Naive thymus-derived CD8-positive, alpha-beta T cell (primary cell): ENCODE measurements at places on chromosomes 16 and 17.

GRCh38 chr17:57552114-57552624 is 192.9 kb downstream of the CCDC182 start:
- peak; percentile 34 for DNase-seq

DNA sequence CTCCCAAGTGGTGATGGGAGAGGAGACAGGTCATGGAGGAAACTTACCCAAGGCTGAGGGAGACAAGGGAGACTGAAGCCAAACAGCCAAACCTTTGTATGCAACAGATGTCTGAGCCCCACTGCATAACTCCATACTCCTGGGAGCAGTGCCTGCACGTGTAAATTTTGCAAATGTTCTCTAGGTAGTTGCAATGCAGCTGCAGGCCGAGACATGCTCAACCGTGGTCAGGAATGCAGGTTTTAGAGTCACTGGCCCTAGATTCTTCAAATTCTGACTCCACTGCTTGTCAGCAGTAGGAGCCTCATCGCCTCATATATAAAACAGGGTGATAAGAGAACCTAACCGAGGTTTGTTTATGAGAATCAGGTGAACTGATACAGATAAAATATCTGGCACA is 11.5 kb downstream of the DYNLRB2 start:
- DNase-seq, result no peak

DNA sequence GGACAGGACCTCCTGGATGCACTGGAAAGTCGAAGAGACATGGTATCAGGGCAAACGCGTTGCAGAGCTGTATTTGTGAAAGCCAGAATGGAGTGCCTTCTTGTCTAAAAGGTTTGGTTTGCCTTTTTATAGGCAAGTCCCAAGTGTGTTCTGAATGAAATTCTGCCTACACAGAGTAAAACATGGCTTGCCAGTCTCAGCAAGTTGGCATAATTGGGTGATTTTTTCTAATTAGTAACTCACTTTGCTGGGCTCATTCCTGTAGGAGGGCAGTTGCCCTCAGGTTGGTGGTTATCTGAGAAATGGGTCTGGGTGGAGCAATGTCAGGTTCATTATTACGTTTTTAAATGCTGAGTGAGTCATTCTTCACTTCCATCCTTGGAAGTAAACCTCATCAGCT is at the start of gene KRT25:
KRT25 (minus strand) TSS at position 101 of the 400 bp plus-strand sequence; CDS start at position 41, 60 bp downstream.
- no peak for DNase-seq

DNA sequence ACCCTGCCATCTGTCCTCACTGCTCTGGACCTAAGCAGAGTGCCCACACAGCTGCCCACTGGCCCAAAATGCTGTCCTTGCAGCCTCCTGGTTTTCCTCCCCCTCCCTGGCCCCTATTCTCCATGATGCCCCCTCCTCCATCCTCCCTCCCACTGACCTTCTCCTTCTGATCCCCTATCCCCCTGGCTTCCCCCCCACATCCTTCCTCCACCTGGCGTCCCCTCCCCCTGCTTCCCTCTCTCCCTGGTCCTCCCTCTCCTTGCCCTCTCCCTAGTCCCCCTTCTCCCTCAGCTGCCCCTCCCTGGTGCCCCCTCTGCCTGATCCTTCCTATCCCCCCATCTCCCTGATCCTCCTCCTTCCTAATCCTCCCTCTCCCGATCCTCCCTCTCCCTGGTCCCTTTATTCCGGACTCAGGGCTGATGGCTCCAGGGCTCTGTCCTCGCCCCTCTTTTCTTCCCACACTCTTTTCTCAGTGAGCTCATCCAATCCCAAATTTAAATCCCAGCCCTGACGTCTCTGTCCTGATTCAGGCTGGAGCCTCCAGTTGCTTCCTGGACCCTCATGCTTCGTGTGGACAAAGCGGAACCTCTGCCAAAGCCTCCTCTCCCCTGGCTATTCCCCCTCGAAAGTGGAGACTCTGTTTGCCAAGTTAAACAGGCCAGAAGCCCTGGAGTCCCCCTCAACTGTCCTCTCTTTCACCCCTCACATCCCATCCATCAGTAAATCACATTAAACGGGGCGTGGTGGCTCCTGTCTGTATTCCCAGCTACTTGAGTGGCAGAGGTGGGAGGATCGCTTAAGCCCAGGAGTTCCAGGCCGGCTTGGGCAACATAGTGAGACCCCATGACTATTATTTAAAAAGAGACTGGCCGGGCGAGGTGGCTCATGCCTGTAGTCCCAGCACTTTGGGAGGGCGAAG is 18.1 kb upstream of the RHBDF2 start:
- DNase-seq, result no peak

DNA sequence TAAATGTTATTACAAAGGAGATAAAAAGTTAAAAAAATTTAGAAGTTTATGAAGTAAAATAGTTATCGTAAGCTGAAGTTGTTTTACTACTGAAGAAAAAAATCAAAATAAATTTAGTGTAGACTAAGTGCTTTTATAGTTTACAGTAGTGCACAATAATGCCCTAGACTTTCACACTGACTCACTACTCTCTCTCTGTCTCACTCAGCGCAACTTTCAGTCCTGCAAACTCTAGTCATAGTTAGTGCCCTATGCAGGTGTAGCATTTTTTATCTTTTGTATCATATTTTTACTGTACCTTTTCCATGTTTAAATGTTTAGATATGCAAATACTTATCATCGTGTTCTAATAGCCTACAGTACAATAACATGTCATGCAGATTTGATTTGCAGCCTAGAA is 17.7 kb upstream of the TOM1L1 start:
- no peak for DNase-seq

GRCh38 chr16:81333356-81333755 is 18.6 kb downstream of the GAN start:
- no peak for DNase-seq

DNA sequence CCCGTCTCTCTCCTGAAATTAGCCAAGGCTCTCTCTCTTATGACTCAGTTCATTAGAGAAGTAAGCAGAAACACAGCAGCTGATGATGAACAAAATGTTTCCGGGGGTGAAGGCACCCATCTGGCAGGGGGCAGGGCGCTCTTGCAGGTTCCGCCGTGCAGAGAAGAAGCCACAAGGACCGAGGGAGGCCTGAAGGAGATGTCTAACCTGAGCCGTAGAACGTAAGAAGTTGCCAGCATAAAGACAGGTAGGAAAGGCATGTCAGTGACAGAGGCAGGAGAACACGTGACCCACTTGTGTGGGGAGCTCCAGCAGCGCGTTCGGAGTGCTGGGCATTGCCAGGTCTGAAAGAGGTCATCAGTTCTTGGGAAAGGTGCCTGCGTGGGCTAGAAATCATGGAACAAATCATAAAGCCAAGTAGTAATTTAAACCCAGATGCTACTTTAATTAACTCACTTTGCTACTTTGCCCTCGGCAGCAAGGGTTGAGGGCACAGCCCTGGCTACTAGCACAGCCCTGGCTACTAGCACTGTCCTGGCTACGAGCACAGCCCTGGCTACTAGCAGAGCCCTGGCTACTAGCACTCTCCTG is 198.6 kb downstream of the RPTOR start:
- DNase-seq, result peak; percentile 78

- no peak for DNase-seq
Observed at GRCh38 chr16:5478036-5478435, 380.4 kb upstream of the EEF2KMT start.

GRCh38 chr17:16440901-16441629 is 25.7 kb downstream of the TRPV2 start:
- DNase-seq, result no peak

GRCh38 chr16:89370081-89370511 is 120.3 kb downstream of the ANKRD11 start:
- DNase-seq, result no peak

- DNase-seq, result no peak
Observed at GRCh38 chr17:73474370-73474988, 162.7 kb upstream of the CDC42EP4 start.

DNA sequence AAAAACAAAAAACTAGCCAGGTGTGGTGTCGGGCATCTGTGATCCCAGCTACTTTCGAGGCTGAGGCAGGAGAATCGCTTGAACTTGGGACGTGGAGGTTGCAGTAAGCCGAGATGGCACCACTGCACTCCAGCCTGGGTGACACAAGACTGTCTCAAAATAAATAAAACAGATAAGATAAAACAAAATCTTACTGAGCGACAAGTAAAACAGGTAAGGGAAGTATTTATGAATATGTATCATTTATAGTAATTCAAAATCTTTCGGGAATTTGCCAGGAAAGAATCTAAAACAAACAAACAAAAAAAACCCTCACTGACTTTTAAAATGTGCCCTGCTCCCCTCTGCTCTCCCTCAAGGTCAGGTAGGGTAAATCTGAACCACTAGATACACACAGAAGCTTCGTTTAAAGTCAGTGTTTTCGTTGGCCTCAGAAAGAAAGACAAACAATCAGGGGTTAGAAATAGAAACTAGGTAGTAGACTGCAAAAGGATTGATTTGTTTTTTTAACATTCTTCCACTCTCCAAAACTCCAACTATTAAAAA is 2.1 kb downstream of the PRPSAP1 start:
- no peak for DNase-seq

DNA sequence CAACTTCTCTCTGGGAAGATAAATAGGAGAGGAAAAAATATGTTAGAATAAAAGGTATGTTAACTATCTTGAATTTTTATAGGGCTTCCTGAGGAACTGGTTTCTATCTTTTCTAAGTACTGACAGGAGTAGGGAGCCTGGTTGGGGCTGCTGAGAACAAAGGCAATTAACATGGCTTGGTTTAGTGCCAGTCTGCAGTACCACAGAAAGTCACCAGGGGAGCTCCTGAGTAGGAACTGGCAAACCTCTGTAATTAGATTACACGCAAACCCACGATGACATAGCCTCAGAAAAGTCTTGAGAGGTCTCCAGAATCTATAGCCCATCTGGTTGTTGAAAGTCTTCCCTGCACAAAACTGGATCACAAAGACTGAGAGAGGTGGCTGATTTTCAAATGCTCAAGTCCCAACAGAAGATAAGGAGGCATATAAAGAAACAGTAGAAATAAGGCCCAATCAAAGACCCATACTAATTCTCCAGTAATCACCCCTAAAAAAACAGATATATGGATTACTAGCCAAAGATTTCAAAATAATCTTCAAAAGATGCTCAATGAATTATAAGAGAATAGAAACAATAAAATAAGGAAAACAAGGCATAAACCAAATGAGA is 11.7 kb upstream of the CNTNAP4 start:
- DNase-seq, result no peak

DNA sequence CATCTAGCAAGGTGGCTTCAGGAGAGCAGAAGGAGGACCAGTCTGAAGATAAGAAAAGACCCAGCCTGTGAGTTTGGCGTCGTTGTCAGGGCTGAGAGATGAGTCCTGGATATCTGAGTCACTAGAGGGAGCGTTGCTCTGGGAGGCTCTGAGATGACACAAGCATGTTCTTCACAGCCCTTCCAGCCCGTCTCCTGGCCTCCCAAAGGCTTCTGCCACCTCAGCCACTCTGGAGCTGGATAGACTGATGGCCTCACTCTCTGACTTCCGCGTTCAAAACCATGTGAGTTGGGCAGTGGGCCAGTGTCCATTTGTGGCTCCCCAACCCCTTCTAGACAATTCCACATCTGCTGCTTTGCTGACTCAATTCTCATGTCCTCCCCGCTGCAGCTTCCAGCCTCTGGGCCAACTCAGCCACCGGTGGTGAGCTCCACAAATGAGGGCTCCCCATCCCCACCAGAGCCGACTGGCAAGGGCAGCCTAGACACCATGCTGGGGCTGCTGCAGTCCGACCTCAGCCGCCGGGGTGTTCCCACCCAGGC is 2.3 kb downstream of the TGFB1I1 start:
- no peak for DNase-seq

DNA sequence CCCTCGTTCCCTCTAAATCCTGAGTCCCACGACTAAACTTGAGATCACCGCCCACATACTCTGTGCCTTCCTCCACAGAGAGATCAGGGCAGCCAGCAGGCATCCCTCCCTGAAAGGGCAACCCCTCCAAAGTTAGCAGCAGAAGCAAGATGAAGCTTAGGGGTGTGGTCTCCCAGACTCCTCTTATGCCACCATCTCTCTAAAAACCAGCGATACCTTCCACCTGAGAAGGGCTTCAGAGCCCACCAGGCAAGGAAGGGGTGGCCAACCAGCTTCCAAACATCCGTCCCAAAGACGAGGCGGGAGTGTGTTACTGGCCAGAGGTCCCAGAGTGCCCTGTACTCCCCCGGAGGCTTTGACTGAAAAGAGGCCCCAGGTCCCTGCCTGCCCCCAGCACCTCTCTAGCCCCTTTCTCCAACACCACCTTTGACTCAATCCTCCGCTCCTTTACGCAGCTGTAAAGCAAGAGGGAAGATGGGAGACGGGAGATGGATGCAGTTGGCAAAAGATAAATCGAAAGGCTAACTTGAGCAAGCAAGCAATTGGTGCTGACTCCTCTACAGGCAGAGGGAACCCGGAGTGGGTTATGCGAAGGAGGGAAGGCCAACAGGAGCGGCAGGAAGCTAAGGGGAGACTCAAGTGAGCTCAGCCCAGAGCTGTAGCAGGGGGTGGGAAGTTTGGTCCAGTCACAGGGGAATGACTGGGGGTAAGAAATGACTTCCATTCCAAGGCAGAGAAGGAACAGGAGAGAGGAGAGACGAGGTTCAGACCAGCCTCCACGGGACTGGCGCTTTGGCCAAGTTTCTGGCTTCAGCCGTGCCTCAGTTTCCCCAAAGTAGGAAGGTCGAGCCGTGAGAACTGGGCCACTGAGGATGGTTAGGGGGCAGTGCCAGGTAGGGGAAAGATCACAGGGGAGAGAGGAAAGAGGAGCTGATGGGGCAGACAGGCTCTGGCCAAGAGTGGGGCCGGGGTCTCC is 1.0 kb downstream of the ST3GAL2 start:
- peak; percentile 20 for DNase-seq

DNA sequence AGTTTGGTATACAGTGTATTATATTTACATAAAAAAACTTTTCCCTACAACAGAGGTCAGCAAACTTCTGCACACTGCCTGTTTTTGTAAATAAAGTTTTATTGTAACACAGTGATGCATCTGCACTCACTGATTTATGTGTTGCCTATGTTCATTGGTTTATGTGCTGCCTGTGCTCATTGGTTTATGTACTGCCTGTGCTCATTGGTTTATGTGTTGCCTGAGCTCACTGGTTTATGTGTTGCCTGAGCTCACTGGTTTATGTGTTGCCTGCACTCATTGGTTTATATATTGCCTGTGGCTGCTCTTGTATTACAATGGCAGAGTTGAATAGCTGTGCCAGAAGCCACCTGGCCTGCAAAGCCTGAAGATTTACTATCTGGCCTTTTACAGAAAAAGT is 81.6 kb downstream of the MYH11 start:
- DNase-seq, result no peak

DNA sequence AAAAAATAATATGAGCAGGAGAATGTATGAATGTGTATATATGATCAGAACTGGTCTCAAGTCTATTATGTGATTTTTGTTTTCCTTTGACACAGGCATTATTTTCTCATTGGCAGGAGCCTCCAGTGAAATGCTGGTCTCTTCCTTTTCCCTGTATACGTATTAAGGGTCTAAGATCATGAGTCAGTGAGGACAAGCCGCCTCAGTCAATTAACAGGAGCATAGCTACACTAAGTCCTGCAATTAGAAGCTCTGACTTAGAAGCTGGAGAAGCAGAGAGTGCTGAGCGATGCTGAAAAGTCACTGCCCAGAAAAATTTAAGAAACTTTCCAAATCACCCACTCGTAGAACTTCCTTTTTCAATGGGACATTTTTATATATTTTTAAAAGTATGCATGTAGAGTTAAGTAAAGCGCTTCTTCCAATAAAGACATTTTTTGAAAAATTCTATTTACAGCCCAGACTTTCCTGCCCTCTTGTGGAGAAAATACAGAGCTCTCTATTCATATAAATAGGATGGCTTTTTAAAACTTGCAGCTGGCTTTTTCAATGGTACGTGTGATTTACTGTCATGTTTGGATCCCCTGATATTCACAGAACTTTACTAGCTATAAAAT is 70.2 kb upstream of the PSMD7 start:
- DNase-seq, result no peak

GRCh38 chr16:3787924-3788661 is 70.8 kb upstream of the TRAP1 start:
- no peak for DNase-seq

GRCh38 chr16:84616515-84616914 is 1.4 kb downstream of the COTL1 start:
- DNase-seq, result no peak
